ENCODE measurements at places on chromosomes 7 and 10.

- DNase-seq = no peak
Measured at GRCh38 chr7:88057655-88058054, 123.6 kb downstream of the ADAM22 start.

DNA sequence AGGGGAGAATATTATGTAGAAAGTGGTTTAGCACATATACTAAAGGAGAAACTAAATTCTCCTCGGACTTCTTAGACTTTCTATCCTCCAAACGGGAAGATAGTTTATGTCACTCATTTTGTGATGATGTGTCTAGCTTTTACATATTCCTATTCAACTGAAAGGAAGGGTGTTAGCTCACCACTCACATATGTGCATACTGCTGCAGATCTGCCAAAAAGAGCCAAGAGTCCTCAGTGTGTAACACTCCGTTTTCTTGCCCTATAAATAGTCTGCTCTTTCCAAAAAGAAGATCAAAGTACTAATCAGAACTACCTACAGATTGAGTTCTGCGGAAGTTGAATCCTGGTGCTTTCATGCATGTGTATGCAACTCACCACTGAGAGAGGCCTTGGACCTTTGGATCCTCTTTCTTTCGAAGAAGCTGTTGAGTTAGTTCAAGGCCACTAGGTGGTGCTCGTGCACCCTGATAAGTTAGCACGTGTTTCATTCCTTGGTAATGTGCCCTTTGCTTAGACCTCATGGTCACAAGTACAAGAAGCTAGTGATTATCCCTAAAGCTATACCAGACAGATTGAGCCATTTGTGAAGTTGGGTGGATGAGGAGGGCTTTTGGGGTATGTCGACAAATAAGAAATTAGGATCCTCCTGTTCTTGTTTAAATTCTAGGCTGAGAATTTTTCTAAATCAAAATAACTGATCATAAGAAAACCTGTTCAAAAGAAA, 14.1 kb downstream of the YAE1 start:
- DNase-seq = peak; percentile 97

- no peak for DNase-seq
Measured at GRCh38 chr7:142010952-142011548, 15.4 kb downstream of the MGAM start.

DNA sequence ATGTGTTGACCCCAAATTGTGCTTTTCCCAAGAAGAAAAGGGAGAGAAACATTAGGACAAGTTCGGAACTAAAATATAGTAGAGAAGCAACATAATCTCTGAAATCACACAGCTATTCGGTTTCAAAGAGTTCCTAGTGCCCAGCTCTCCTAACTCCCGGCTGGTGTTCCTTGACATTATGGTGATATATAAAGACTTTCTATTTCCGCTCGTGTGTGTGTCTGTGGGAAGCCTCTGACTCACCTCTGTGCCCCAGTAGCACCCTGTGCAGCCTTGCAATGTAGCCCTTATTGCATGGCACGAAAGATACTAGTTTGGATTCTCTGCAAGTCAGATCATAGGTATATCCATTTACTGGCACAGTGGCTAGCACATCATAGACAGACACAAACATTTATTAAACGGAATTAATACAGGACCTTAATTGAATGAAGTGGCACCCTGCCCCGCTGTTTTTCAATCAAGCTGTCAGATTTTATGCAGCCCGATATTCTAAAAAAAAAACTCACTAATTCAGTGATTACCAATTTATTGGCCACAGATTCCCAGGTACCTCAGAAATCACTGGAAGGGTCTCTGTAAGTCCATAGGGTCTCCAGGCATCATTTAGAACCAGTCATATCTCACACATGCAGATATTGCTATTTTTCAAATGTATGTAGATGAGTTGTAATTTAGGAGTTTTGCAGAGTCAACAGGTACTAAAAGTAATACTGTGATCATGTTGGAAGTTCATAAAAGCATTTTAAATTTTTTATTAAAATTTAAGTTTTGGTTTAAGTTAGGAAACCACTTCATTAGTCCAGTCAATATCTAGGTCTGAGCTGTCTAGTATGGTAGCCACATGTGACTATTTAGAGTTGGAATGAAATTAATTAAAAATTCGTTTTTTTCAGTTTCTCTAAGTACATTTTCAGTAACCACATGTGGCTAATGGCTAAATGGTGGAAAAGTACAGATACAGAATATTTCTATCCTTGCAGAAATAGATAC, 43.3 kb downstream of the SFTPD start:
- DNase-seq = no peak

GRCh38 chr7:71509381-71509780, 377.4 kb downstream of the GALNT17 start:
- no peak for DNase-seq

GRCh38 chr7:122724366-122724765, 21.6 kb upstream of the RNF148 start:
- no peak for DNase-seq

- no peak for DNase-seq
Measured at GRCh38 chr7:1099154-1099542, 11.2 kb downstream of the GPER1 start.

- DNase-seq = no peak
Measured at GRCh38 chr7:234708-235553, 42.6 kb downstream of the FAM20C start.

DNA sequence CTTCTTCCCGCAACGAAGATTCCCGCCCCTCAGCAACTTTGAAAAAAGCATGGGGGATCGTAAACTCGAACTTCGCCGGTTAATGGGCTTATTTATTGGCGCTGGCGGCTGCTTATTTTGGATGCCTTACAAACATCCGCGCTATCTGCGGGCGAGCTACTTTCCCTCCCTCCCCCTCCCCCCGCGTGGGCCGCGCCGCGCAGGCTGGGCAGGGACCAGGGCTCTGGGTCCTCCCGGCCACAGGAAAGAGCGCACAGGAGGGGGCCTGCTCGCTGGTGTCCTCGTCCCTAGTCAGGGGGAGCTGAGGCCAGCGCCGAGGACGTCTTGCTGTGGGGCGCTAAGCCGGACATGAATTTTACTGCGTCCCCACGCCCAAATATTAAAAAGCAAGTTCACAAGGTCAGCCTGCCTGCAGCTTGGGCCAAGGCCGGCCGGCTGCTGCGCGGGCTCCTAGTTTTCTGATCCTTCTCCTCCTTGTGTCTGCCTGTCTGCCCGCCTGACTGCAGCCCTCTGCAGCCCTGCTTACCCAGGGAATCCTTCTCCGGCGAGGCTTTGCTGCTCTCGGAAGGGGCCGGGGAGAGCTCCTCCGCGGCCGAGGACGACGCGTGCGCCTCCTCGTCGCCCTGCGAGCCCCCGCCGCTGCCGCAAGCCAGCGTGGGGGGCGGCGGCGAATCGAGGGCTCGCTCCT, 1.2 kb downstream of the HOXA10 start:
- no peak for DNase-seq

DNA sequence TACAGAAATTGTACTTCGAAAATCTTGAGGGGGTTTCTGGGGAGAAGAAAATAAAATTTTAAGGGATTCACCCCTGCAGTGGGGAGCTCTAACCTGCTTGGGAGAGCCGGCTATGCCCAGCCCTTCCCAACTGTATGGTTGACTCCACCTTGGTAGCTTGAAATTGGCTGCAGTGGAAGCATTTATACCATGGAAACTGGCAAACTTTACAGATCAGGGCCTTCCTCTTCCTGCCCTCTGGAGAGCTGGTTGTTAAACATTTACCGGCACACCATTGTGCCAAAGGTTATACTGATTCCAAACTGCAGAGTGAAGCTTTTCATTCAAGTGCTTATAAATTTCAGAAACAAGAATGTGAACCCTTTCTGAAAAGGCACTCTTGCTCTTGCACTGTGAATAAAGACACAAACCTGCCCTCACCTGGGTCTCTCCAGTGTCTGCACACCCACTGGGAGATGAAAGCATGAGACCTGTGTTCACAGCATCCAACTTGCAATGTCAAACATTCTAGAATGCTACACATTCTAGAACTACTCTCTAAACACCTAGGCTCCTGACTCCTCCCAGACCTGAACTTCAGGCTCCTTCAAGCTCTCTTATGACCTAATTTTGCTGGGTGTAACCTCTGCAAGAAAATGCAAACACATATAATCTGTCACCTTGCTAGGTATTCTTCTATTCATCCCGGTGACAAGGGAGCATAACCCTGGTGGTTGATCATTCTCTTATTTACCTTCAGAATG, 44.7 kb downstream of the ABLIM1 start:
- no peak for DNase-seq

DNA sequence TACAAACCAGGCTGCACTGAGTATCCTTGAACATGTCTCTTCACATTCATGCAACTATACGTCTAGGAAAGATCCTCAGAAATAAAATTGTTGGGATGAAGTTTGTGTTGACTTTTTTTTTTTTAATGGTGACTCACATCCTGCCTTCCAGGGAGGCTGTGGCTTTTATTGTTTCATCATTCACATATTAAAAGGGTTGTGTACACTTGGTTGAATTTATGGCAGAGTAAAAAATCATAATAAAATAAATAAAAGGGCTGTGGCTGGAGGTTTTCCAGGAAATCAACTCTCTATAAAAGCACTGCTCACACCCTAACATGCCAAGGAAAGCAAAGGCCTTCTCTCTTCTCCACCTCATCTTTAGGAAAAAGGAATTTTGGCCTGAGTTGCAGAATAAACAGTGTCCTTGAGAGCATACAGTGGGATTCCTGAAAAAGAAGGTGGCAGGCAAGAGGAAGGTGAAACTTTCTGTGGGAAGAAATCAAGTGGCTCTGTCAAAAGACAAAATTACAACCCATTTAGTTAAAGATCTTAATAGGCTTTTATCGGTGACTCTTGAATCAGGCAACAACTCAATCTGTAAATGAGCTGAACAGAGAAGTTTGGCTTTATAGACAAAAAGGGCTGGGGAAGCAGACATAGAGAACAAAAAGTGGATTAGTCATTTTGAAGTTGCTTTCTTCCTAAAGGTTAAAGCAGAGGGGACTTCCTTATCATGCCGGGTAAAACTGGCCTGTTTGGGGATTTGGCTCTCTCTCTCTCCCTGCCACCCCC, 41.6 kb upstream of the FHIP2A start:
- peak; percentile 67 for DNase-seq

DNA sequence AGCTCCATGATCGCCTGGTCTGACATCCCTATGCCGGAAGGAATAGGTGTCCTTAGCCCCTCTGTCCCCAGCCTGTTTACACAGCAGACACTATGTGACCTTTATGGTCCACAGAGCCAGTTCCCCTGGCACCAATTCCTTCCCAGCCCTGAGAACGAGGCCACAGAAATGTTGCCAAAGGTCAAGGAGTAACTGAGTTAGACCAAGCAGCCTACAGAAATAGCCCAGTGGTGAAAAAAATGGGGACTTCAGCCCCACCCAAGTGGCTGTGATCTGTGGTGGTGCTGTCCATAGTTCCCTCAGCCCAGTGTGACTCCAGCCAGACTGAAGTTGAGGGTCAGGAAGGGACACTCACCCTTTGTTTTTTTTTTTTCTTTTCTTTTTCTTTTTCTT, 2.5 kb downstream of the PGAM2 start:
- DNase-seq = no peak
